HL-60 (cell line): ENCODE measurements at places on chromosomes 2 and 18.

DNA sequence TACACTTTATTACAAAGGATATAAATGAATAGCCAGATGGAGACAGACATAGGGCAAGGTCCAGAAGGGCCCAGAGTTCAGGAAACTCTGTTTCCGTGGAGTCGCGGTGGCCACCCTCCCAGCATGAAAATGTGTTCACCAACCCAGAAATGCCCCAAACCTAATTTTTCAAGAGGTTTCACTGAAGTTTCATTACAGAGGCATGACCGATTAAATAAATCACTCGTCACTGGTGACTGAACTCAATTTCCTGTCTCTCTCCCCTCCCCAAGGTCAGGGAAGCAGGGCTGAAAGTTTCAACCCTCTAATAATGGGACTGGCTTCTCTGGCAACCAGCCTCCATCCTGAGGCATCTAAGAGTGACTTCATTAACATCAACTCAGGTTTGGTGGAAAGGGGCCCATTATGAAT, 22.4 kb downstream of the USP40 start:
- no peak for DNase-seq

- DNase-seq = no peak
Observed at GRCh38 chr2:200640176-200640575, 54.4 kb downstream of the AOX1 start.

DNA sequence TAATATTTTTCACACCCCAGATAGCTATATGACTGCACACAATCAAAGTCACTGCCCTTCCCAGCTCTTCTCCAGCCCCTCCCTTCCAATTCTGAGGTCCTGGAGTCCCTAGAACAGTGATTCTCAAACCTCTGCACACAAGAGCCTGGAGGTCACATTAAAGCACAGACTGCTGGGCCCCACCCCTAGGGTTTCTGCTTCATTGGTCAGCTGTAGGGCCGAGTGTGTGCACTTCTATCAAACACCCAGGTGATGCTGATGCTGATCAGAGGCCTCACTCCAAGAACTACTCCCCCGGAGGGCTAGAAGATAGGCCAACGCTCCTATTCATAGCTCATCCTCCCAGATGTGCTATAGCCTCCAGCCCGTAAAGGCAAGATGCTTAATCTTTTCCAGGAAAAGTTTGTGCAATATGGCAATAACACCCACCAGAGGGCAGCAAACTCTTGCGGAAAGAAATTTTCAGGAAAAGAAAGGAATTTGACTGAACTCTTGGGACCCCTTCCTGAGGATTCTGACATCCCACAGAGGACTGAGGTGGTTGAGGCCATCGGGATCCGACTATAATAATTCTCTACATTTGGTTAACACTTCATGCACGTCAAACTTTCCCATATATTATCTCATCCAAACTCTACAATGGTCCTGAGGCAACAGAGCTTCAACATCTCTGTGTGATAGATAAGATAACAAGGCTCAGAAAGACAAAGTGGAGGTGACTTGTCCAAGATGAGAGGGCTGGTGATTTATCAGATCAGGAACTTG, 194.2 kb upstream of the PKDCC start:
- no peak for DNase-seq

GRCh38 chr2:201986463-201986735, 47.3 kb upstream of the FZD7 start:
- DNase-seq = no peak

GRCh38 chr2:60234274-60234986, 319.0 kb downstream of the BCL11A start:
- no peak for DNase-seq

DNA sequence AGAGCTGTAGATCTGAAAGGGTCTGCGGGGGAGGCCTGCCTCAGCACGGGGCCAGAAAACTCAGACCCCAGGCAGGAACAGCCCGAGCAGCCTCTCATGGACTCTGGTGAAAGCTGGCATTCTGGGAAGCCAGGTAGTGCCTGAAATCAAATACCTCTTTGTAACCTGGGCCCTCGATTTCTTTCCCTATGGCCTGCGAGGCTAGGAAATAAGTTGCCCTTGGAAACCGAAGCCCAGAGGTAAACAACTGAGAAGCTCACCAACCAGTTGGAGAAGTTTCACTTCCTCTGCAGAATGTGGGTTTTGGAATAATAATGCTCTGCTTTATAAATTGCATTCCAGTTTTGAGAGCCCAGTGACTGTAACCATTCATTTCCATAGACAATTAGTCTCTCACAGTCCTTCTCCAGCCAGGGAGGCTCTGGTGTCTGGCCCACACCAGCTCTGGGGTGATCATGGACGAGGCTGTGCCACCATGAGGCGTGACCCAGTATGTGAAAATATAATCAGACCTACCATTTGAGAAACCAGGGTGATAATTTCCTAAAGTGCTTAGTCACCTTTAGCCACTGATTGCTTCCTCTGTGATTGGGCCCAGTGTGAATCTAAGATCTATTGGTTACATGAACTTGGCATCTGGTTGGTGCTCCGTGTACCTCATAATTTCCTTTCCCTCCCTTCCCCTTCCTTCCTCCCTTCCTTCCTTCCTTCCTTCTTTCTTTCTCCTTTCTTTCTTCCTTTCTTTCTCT, 133.1 kb upstream of the PELI1 start:
- no peak for DNase-seq

DNA sequence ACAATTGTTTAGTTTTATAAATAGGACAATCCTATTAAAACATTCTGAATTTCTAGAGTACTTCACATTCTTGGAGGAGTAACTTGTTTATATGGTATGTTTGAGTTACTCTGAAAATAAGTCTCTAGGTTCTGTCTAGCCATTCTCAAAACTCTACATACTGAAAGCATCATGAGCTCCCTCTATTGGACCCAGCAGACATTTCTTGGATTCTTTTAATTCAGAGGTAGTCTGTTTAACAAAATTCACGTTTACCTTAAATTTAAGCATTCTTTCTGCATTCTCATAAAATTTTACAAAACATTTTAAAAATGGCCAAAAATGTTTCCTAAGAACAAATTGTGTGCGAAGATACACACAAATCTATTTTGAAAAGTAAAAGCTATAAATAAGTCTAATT, 15.3 kb downstream of the SP9 start:
- DNase-seq = no peak

DNA sequence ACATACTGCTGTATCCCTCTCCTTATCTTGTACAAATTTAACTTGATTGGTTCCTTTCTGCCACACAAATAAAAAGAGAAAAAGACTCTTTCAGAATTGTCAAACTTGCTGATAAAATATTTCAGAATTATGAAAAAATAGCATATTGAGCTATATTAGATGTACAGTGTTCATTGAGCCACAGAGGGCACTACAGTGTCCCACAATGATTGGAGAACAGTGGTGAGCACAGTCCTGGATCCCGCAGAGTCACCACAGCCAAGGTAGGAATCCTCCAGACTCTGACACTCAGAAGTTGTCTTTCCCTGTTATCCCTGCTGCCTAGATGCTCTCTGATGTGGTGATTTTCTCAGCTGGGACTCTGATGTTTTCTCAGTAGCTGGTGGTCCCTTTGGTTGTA, 1281.3 kb upstream of the ZEB2 start:
- DNase-seq = no peak

GRCh38 chr18:26621161-26622026, 73.0 kb upstream of the KCTD1 start:
- peak; percentile 73 for DNase-seq

DNA sequence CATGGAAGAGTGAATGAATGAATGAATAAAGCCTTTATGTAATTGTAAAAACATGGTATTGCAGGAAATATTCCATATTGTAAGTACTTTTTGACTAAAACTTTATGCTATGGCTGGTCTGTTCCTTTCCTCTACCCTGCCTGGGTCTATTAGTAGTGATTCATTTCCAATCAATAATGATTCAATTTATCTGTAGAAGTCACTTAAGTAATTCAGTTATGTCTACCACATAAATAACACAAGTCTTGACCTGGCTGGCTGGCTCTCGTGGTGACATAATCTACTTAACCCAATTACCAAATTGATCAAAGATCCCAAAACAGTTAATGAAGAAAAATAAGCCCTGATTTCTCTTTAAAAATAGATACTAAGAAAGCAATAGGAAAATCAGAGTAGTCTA, 7.8 kb upstream of the ARHGAP28 start:
- no peak for DNase-seq

DNA sequence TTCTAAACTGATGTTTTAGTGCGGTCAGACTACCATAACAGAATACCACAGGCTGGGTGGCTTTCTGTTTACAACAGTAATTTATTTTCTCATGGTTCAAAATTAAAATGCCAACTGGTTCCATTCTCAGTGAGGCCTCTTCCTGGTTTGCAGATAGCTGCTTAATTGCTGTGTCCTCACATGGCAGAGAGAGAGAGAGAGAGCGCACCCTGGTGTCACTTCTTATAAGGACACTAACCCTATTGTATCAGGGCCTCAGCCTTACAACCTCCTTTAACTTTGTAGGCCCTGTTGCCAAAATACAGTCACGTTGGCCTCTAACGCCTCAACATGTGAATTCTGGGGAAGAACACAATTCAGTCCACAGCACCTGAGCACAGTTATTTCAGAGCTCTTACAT, 37.5 kb upstream of the ZNF385B start:
- peak; percentile 4 for DNase-seq

GRCh38 chr2:10124538-10125045, 2.1 kb downstream of the RRM2 start:
- peak; percentile 72 for DNase-seq

- no peak for DNase-seq
Observed at GRCh38 chr2:180572346-180572745, 408.1 kb upstream of the UBE2E3 start.

- no peak for DNase-seq
Observed at GRCh38 chr18:48514786-48515185, 24.0 kb upstream of the CTIF start.

DNA sequence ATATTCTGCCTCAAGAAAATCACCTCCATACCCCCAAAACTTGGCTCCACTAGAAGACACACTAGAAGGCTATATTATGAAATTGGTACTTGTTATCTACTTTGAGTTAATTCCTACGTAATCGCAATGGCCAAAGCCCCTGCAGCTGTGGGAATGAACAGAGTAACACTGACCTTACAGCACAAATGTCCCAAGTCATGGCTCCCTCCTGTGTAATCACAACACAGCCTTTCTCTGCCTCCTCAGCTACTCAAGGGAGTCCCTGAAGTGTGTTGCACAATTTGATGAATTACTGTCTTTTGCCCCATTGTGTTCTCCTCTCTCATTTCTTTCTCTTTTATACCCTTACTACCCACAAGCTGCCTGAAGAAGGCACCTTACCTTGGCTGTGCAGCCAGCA, 375.2 kb downstream of the ARHGAP15 start:
- DNase-seq = no peak

DNA sequence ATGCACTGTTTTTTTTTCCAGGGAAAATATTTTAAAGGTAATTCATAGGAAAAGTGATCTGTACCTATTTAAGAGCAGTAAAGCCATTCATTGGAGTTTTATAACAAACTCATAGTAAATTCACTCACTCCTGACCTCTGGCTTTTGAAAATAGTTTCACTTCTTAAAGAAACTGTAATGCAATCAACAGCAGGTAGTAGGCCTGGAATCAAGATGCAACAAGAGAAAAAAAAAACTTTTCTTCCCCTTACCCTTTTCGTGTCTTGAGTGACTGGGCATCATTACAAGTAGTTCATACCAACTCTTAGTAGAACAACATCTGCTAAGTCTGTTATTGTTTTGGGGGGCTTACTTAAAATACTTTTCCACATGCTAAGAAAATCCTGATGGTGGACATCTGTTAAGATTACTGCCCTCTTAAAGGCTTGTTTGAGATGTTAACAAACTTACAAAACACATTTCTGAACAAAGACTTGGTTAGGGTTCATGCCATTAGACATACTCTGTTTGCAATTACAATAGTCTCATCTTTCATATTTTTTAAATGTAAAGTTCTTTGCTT, 164.1 kb upstream of the FOSL2 start:
- no peak for DNase-seq

GRCh38 chr2:191691898-191692297, 14.0 kb downstream of the NABP1 start:
- no peak for DNase-seq

GRCh38 chr2:178193823-178194599, at the start of gene OSBPL6:
OSBPL6 (plus strand) TSS chr2:178194512; CDS start chr2:178306185, 111,673 bp downstream.
- DNase-seq = peak; percentile 18

DNA sequence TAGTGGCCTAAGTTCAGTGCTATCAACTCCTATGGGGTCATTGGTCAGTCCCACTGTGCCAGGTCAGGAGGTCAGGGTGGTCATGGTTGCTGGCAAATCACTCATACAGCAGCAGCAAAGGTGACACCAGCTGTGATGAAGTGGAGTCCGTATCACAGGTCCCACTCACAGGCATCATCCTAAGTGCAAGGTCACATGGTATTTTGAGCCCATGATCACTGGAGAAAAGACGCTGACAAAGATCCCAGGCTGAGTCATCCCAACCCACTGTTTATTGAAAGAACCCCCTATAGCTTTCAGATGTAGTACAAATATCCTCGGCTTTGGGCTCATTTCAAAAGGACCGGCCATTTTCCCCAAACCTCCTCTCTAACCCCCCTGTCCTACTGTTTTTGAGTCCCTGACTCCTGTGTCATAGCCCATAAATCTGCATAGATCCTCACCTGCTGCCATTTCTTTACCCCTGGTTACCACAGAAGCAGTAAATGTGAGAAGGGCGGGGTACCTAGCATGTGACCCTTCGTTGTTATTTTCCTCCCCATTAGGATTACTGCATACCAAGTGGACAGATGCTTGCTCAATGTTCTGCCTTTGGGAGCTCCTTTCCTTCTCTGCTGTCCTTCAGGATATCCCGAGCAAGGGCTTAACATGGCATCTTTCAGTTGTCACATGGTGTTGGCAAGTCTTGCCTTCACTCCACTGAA, 107.7 kb downstream of the COL6A3 start:
- DNase-seq = no peak

- DNase-seq = no peak
Observed at GRCh38 chr18:9902832-9903231, 11.0 kb upstream of the VAPA start.
